HuH-7 (cell line): ENCODE measurements at places on chromosomes 13 and 19.
A peak's percentile ranks its signal among the peaks of the same experiment; 100 is the strongest.

DNA sequence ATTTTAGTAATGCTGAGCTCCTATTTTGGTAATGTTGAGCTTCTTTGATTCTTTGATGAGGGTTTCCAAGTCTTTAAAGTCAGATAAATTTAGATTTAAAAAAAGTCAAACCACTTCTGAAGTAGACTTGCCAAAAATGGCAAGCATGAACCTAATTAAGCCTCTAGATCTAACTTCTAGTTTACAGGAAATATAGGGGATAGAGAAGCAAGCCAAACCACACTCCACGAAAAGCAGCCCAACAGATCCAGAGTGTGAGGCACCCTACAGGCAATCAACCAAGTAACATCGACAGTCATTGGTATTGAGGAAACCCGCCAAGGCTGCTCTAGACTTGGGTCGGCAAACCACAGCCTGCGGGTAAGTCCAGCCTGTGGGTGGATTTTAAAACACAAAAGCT, 3.7 kb downstream of the GGACT start:
- no peak for DNase-seq

DNA sequence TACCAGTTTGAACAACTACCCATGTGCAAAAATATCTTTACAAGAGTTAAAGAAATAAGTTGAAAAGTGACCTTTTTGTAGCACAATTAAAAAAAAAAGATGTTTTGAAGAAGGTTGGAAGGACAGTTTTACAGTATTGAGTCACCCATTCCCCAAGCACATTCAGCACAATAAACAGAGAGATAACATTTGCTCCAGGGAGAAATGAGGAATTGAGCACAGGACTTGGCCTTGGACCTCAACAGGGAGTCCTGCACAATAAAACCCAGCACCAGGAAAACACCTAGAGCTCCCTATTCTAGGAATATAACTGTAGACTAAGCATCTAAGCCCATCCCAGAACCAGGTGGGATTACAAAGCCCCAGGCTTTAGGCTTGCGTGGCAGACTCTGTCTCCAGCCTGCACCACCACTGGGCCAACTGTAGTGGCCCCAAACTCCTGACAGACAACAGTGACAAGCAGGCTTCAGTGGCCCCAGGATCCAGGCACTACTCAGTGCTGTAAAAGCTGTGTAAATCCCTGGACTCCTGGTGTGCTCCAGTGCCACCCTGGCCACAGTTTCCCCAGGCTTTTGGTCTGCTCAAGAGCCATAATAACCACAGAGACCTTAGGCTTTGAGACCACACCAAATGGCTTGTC, 857.2 kb downstream of the SLITRK1 start:
- DNase-seq: peak; percentile 0

DNA sequence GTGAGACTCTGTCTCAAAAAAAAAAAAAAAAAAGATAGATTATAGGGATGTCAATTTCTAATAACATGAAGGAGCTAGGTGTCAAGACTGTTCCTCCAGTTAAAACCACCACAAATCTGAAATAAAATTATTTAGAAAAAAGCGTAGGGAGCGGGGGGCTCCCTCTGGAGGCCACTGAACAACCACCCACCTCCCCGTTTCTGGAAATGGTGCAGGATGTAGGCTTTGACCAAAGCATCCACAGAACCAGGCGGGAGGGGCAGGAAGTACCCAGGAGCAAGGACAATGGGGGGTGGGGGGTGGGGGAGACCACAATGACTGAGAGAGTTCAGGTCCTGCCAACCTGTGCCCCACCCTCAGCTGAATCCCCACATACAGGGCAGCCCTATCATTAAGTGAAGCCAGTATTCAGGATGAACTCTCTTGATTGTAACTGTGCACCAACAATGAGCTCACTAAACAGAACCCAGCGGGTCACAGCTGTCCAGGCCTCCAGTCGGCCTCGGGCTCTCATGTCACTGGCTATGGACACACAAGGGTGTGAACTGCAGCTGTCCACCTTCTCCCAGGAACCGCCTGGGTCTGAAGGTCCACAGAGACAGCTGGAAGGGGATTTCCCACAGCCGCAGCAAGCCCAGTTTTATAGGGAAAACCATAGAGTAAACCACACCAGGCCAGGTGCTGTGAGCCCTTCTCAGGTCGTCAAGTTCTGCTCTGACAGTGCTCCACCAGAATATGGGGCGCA, 6.6 kb downstream of the ZSCAN18 start:
- DNase-seq: no peak

- DNase-seq: no peak
Observed at GRCh38 chr19:7953576-7953975, 10.1 kb upstream of the TIMM44 start.

DNA sequence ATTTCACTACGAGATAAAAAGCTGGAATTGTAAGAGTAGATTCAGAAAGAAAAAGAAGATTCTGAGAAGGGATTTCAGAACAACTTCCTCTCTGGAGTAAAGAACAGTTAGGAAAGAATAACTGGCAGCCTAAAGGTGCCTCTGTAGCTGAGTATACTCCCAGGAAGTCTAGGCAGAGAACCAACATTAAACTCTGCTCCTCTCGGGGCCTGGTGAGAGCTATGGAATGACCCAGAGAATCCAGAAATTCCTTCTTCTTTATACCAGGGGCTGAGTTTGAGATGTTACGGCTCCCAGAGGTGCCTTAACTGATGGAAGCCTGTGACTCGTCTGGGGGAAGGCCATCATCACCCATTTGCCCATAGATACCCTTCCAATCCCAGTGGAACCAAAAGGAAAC, 39.1 kb downstream of the FAM216B start:
- DNase-seq: no peak

GRCh38 chr13:23770428-23770827, 118.8 kb downstream of the MIPEP start:
- no peak for DNase-seq

- DNase-seq: no peak
Observed at GRCh38 chr19:21580101-21580500, 74.7 kb downstream of the ZNF429 start.

DNA sequence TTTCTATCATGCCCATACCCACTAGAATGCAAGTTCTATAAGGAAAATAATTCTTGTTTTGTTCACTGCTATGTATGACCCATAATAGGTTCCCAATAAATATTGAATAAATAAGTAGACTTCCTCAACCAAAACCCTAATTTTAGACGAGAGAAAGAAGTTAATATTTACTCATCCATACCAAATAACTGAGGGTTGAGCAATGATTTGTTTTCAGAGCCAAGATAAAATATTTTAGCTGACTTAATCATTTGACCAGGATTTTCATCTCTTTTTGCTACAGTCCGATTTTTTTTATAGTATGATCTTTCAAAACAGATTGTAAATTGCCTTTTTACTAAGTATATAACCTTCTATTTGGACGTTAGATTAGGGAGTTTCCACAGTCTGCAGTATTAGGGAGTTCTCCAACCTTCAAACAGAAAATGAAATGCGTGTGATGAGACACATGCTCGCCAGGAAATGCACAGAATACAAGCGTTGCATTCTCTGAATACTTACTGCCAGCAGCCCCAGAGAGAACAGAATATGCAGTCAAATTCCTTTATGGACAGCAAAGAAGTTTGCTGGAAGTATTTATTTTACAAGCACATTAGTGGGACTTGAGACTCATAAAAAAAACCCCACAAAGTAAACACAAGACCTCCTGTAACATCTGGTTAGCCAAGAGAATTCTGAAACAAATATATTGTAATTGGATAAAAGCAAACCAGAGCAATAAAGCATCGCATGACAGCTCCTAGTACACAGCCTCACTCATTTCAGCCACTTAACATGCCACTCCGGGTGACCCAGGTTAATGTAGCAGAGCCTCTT, 230.0 kb downstream of the MYO16 start:
- no peak for DNase-seq

- no peak for DNase-seq
Observed at GRCh38 chr13:33649212-33649878, 168.6 kb upstream of the RFC3 start.

DNA sequence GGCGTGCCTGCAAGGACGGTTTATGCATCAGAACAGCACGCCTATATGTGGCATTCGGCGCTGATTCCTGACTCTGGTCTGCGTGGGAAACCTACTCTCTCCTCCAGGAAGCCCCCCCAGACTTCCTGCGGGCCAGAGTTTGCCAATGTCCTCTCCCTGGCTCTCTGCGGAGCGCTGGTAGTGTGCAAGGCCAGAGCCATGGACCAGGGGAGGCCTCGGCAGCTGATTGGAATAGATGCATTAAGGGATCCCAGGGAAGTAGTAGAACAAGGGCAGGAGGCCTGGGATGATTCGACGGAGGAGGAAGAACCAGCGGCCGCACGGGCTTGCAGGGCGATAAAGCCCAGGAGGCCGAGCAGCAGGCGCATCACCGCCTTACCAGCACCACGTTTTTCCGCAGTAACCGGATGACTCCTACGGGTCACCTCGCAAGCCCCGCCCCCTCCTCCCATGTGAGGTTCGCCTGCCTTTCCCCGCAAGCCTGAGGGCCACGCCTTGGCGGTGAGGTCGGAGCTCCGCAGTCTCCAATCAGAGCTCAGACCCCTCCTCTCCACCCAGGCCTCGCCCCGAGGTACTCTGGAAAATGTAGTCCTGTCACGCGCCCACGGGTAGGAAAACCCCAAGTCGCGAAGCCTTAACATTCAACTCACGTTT, 5.0 kb downstream of the CLEC11A start:
- DNase-seq: no peak

- DNase-seq: no peak
Observed at GRCh38 chr19:56114051-56114777, 6.9 kb downstream of the ZNF787 start.

DNA sequence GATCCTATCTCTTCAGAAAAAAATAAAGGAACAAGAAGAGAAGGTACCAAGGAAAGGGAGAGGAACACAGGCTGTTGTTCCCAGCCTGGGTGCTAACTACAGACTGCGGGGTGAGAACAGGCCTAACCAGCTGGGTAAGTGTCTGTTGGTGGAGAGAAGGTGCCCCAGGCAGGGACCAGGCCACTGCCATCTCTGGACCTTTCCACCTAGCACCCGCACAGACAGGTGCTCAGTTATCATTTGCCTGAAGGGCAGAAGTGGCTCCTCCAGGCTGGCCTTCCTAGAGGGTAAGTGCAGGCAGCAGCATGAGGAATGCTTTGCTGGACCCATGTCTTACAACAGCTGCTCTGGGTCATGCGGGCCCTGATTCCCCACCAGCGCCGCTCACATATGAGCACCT, 10.1 kb downstream of the DNMT1 start:
- DNase-seq: no peak

DNA sequence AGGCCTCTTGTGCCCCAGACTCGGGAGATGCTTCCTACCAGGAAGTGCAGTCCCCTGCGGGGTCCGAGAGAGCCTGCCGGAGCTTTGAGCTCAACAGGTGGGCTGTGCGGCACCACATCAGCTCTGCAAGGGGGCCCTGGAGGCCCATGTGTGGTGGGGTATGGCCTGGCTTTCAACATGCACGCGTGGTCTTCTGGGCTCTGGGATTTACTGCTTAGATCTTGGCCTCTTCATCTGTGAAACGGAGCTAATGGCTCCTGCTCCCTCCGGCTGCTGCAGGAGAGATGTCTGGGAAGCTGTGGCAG, 18.0 kb downstream of the NDUFB7 start:
- DNase-seq: no peak

DNA sequence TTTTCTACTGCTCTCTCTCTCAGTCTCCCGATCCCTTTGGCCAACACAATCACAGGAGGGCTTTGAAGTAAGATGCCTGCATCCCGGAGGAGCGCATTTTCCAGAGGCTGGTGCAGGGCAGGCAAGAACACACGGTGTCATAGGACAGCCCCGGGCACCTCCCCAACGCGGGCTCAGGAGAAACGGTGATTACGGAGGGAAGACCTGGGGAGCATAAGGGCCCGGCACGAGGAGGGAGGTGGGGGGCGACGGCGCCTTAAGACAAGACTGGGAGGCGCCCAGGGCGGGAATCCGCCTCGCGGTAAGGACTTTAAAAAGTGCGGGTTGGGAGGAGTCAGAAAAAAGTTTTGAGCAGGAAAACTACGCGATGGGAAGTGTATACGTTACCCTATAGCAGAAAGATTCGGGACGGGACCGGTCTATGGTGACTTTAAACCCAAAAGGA, 18.7 kb upstream of the ZNF888 start:
- DNase-seq: no peak

- DNase-seq: no peak
Observed at GRCh38 chr19:41753936-41754529, 1.3 kb upstream of the CEACAM6 start.

- peak; percentile 24 for DNase-seq
Observed at GRCh38 chr19:27774827-27775226, 1438.1 kb downstream of the UQCRFS1 start.

- DNase-seq: no peak
Observed at GRCh38 chr13:30443957-30444404, 21.7 kb downstream of the UBE2L5 start.

GRCh38 chr19:31517224-31518180, 168.3 kb upstream of the TSHZ3 start:
- DNase-seq: no peak

DNA sequence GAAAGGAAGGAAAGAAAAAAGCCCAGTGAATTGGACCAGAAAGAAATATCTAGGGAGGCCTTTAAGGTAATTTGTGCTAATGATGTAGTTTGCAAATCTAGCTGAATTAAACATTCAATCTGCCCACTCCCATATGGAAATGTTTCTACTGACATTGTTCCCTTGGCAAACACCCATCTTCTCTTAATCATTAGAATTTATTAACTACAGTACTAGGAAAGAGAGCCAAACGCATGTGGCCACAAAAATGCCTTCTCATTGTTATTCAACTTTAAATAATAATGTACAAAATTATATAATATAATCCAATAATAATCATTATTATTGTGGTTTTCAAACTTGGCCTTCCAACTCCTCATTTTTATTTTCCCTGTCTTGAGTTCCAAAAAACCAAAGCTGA, 234.7 kb downstream of the NHLRC3 start:
- DNase-seq: no peak

DNA sequence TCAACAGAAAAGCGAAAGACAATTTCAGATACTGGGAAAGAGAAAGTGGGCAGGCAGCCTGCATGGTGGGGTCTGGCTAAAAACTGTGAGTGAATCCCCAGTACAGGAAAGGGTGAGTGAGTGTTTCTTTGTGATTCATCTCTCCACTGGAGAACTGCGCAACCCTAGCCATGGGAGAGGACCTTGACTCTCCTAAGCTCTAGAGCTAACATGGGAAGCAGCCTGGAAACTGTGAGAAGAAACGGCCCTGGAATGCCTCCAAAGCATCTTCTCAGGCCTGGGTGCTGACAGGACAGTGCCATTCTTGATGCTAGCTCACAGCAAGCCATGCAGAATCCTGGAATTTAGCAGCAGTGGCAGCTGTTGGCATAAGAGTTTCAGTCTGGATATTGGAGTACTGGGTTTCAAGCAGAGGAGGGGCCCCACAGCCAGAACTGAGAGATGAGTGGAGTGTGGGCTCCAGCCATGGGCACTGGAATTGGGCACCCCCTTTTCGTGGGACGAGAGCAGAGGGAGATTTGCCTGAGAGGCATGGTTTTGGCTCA, 18.7 kb upstream of the SLAIN1 start:
- no peak for DNase-seq

DNA sequence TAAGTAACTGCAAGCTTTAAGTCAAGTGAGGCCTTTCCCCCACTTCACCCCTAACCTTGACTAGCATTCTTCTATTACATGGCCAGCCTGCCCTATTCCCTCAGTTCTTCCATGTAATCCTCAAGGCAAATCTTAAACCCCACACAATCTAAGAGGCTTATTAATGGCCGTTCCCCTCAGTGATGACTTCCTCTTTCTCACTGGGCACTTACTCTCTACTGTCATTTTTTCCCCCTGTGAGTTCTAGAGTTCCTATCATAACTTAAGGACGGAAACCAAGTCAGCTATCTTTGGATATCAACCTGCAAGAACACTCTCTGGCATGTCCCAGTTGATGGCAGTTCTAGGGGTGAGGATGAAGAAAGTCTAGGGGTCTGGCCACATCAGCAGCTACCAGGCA, 131.2 kb downstream of the DCLK1 start:
- DNase-seq: no peak
